ENCODE measurements at places on chromosomes 11 and 22.

DNA sequence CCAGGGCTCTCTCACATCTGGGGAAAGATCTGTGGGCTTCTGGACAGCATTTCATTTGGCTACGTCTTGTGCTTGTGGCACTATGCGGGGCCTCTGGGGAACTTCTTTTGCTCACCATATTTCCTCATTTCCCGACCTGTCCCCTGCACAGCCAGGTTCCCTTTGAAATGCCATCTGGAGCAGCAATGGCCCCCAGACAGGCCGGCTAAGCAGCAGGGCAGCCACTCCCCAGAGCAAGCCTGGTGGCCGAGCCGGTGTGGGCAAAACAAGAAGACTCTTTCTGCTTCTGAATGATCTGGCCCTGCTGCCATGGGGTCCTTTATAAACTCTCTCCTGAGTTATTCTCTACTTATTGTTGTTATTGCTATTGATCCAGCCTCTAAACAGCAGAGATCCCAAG lies 190.7 kb upstream of the NECTIN1 start:
- DNase-seq = no peak

- DNase-seq = no peak
Observed at GRCh38 chr22:37231406-37232139, 12.5 kb downstream of the RAC2 start.

GRCh38 chr22:19643448-19644313 lies 70.6 kb upstream of the SEPTIN5 start:
- no peak for DNase-seq

GRCh38 chr22:40263191-40263590 lies 83.1 kb upstream of the ADSL start:
- DNase-seq = no peak

DNA sequence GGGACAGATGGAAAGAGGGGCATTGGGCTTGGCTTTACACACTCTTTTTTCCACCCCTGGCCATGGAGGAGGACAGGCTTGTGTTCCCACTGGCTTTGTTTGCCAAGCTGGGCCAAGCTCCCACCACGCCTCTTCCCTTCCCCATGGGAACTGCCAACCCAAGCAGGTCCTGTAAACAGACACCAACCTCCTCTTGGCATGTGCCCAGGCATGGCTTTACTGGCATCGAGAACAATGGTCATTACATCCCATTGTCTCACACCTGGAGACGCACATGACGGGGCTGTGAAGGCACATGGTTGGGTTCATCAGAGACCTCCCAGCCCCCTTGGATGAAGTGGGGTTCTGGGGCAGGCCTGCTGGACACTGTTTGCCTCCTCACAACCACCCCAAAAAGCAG lies 11.7 kb downstream of the SEC14L3 start:
- no peak for DNase-seq

DNA sequence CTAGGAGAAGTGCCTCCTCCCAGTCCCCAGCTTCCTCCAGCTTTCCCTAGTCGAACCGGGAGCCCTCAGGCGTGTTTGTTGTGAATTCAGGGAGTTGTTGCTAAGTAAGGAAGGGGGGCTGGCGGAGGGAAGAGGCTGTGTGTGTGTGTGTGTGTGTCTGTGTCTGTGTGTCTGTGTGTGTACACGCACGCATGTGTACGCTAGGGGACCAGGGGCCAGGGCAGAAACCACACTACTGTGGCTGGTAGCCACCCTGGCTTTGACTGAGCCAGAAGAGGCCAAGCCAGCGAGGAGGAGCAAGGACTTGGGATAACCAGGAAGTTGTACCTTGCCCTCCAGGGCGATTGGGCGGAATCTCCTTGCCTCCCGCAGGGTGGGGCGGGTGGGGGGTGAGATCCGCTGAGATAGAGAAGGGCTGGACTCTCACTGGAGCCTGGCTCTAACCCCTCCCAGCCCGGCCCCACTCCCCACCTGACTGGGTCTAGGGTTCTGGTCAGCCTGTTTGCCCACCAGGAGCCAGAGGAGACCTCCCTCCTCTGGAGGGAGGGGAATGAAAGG lies 7.5 kb downstream of the BCL9L start:
- no peak for DNase-seq

- DNase-seq = no peak
Observed at GRCh38 chr11:7911011-7911410, 20.1 kb downstream of the OR10A6 start.

- no peak for DNase-seq
Observed at GRCh38 chr11:134229126-134229790, 4.8 kb downstream of the VPS26B start.

GRCh38 chr22:40524392-40525249 lies 111.9 kb downstream of the MRTFA start:
- no peak for DNase-seq

DNA sequence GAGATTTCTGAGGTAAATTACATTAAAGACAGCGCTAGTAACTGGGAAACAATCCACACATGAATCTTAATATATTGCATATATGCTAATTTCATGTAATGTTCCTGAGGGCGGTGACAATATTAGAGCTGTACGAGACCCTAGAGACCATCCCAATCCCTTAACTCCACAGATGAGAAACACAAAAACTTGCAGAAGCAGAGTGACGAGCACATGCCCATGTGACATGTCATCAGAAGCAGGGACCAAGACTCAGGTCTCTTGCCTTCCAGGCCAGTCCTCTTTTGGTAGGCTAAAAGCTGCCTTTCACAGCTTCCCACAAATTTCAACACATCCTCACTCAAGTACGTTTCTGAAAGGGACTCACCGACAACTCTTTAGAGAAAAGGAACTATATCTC lies 11.8 kb downstream of the MAPK1 start:
- DNase-seq = no peak

DNA sequence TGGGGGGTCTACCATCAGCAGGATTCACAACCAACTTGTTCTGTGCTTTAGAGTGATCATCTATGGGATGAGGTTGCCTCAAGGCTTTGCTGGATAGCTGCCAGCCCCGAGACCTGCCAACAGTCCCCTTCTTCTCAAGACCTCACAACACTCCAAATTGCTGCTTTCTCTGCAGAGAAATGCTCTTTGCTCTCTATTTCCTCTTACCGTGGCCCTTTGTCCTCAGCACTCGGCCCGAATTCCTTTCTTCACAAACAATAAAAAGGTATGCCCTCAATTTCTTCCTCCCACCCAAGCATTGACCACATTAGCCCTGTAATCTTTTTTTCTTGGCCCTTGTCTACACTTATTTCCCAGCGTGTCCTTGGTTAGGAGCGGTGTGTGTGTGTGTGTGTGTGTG lies 147.4 kb upstream of the SNX19 start:
- DNase-seq = no peak

GRCh38 chr11:96197103-96197502 lies 145.9 kb downstream of the MAML2 start:
- no peak for DNase-seq

GRCh38 chr11:88345408-88345807 lies 7.9 kb upstream of the CTSC start:
- no peak for DNase-seq

GRCh38 chr11:125901872-125902271 lies 1.1 kb downstream of the PUS3 start:
- DNase-seq = no peak

DNA sequence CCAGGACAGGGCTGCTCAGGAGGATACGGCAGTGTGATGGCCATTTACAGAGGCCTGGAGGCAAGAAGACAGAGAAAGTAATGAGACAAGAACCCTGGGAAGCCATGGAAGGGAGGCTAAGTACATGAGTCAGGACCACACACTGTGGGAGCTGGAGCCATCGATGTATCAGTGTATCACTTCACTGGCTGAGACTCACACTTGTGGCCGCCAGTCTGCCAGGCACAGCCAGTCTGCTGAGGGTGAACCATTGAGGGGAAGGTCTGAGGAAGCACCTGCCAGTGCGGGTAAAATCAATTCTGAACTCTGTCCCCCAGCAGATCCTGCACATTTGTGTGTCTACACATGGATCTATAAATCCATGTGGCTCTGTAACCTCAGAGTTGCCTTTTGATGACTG lies 195.6 kb downstream of the GRIK4 start:
- DNase-seq = no peak

DNA sequence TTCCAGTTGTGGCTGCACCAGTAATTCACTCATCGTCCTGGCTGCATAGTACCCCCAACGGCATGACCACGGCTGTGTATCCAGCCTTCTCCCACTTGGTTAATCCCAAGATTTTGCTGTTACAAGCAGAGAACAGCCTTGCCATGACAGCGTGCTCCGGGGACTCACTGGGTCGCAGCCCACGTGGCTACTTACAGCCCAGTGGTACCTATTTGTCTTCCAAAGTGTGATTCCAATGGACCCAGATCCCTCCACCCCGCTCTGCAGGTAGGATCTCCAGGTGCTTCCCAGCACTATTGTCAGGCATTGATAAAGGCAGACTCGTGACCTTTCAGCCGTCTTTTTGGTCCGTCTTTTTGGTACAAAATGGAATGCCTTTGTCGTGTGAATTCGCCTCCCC lies 119.0 kb upstream of the FGF3 start:
- no peak for DNase-seq

DNA sequence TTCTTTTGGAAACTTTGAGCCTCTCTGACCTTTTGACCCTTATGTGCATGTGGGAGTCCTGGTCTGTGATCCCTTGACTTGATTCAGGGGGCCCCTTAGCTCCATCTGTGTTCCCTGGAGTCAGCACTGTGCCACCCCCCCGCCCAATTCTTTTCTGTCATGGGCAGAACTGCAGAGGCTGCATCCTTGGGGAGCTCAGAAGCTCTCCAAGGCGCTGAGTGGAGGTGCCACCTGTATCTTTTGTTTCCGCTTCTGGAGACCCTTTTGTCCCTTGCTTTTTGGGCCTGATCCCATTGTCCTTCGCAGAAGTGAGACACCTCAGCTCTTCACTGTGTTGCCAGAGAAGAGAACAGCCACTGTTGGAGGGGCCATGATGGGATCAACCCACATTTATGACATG lies 2.4 kb upstream of the PACS1 start:
- no peak for DNase-seq

DNA sequence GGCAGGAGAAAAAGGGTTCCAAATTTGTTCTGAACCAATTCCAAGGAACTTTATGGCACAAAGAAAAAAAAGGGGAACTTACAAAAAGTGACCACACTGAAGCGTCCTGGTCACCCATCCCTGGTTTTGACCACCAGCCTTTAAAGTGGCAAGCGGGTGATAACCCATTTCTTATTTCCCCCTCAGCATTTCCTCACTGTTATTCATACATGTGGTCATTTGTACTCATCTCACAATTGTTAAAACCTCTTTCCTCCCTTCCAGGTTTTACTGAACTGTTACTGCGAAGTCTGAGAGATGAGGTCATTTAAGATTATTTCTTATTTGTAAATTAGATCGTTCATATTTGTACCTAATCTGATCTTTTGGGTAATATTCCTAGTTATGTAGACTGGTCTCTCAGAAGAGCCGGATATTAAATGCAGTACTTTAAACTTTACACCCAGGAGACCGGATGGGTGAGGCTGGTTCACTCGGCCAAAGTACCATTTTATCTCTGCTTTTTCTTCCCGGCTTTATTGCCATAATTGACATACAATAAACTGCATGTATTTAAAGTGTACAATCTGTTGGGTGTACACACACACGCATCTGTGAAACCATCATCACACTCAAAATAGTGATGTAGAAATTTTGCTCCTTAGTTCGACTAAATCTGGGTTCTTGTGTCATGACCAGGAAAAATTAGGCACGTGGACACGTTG lies 47.0 kb downstream of the CDPF1 start:
- DNase-seq = no peak

- no peak for DNase-seq
Observed at GRCh38 chr22:20132686-20133246, 1.2 kb downstream of the ZDHHC8 start.

DNA sequence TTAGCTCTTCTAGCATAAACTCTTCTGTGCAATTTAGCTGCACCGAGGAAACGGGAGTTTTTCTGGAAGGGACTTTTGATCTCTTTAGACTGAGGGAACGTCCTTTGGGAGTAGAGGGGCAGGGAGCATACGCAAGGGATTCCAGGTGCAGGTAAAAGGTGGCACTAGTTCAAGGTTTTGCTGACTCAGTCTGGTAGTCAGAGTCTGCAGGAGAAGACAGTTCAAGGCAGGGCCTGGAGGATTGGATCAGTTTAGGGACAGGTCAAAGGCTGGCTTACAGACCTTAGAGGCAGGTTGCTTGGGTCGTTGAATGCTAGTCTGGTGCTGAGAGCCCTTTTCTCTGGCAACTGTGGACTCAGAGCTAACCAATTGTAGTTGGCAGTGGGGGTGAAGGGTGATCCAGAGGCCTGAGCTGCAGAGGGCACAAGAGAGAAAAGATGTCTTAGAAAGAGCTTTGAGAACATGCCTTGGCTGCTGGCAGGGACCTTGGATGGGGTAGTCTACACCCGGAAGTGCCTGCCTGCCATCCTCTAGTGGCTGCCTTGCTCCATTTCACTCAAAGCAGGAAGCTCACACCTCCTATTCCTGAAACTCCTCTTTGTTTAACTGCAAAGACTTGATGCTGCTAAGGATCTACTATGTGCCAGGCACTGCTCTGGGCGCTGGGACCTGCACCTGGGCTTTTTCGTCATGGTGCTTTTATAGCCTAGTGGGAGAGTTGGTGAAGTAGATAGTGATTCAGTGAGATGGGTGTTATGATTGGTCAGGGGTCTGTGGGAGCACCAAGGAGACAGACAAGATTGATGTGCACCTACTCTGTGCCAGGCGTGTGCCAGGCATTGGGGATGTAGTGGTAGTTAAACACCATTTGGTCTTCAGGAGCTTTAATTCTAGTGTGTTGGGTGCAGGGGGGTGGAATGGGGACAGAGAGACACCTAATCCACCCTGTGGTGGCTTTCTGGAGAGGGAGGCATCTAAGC lies 17.1 kb downstream of the MIAT start:
- no peak for DNase-seq

GRCh38 chr11:83172551-83172950 lies 15.6 kb downstream of the PCF11 start:
- DNase-seq = no peak

DNA sequence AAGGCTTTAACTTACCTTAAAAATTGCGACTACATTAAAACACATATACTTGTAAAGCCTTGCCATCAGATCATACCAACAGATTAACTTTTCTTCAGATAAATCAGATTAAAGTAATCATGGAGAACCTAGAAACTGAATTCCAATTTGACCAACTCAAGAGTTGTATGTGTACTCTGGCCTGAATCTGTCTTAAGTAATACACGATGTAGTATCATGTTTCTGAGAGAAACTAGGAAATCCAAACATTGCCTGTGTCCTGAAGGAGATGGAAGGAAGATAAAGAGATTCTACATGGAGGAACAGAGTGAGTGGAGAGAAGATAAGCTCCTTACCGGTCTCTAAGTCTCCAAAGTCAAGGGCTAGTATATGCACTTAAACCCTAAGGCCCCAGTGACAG lies 162.1 kb downstream of the CADM1 start:
- no peak for DNase-seq

DNA sequence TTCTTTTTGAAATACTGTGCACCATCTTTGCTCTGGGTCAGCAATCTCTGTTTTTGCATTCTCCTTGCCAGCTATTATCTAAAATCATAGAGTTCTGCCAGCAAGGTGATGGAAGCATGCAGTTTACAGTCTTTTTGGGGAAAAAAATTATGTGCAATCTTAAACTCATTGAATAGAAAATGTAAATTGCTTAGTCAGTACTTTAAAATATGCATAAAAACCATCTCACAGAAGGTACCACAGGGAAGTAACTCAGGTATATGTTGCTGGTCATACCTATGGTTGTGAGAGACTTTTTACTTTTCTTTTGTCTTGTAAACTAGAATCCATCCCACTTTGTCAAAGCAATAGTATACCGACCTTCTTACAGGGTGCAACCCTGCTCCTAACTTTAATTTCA lies 469.8 kb upstream of the ANO3 start:
- no peak for DNase-seq
